Aorta (tissue), 5 donors: ENCODE measurements at places on chromosomes 3 and 15. TPM values are rescaled to one million over a fixed set of nuclear protein-coding genes. Genes with fewer than 3 reads are reported as not detected.

CRTAP gene
- total RNA-seq = 297 TPM

DNAH12 gene
- total RNA-seq = 0.10 TPM

GRM7 gene
- total RNA-seq = 0.88 TPM

SCG3 gene
- not detected for total RNA-seq

CILP gene
- 170 TPM for total RNA-seq

SLC22A13 gene
- 1.3 TPM for total RNA-seq

GHSR gene
- not detected for total RNA-seq

AMOTL2 gene
- 82.1 TPM for total RNA-seq

RTP1 gene
- total RNA-seq = 0.16 TPM

GRCh38 chr15:85289677-85290365 lies 90.6 kb upstream of the AKAP13 start:
- no peak overlapping the region for H3K27ac ChIP-seq
- no peak for DNase-seq
- H3K4me1 ChIP-seq = no peaks in the 10 kb centered on the region
- H3K36me3 ChIP-seq = no peaks in the 10 kb centered on the region

DNA sequence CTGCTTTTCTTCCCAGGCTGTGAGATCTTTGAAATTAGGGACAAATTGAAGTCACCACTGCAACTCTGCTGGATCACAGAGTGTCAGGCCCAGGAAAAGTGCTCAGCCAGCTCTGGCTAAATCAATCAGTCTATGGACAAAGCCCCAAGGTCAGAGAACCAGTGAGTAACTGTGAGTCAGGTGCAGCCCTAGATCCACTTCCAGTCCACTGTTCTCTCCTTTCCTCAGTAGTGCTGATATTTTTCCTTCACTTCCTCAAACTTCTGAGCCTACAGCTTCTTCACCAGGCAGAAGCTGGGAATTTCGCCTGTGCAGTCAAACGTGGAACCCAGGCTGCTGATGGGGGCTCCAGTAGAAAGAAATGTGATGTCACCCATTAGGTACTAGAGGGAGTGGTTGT lies 75.1 kb upstream of the TRIM42 start:
- H3K4me1 ChIP-seq = no peaks in the 10 kb centered on the region
- H3K27me3 ChIP-seq = no peaks in the 10 kb centered on the region
- H3K4me3 ChIP-seq = no peak overlapping the region
- DNase-seq = no peak

DNA sequence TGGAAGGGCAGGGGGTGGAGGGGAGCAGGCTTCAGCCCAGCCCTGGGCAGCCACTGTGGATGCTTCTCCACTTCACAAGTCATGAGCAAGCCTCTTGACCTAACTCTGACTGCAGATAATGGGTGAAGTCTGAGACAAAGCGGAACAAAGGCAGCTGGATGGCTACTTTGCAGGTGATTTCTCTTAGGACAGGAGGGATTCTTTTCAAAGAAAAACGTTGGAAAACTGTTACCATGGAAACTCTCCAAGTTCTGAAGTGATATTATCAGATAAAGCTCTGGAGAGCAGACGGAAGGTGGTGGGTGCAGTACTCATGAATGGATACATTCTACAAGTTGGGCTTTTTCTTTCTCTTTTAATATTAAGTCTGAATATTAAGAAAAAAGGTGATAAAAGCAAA lies 254.2 kb upstream of the SLCO3A1 start:
- H3K4me1 ChIP-seq = no peaks in the 10 kb centered on the region
- no peaks in the 10 kb centered on the region for H3K27me3 ChIP-seq
- H3K36me3 ChIP-seq = no peaks in the 10 kb centered on the region
- no peak overlapping the region for H3K27ac ChIP-seq
- DNase-seq = no peak

- no peak overlapping the region for H3K27ac ChIP-seq
- DNase-seq = no peak
- no peak overlapping the region for H3K4me3 ChIP-seq
- H3K27me3 ChIP-seq = no peaks in the 10 kb centered on the region
These were observed 10.6 kb upstream of the POU1F1 start for GRCh38 chr3:87287011-87287410.

DNA sequence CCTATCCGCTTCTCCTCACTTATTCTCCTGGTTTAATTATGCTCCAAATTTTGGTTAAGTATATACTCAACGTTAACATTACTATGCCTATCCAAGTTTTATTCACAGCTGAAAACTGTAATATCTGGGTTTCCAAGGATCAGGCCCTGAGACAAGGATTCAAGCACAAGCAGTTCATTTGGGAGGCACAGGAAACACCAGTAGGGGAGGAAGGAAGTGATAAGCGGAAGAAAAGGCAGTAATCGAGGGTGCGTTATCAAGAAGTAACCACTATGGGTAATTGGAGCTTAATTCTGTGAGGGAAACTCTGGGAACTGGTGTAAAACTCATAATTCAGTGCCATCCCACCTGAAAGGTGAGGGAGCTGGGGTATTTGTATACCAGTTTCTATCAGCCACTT lies 120.3 kb downstream of the KCNAB1 start:
- H3K27ac ChIP-seq = no peak overlapping the region
- DNase-seq = no peak
- no peaks in the 10 kb centered on the region for H3K4me1 ChIP-seq
- no peaks in the 10 kb centered on the region for H3K27me3 ChIP-seq

- no peak for DNase-seq
- H3K27me3 ChIP-seq = no peaks in the 10 kb centered on the region
- no peak overlapping the region for H3K27ac ChIP-seq
- no peaks in the 10 kb centered on the region for H3K4me1 ChIP-seq
- no peaks in the 10 kb centered on the region for H3K36me3 ChIP-seq
These were observed 66.9 kb upstream of the THBS1 start for GRCh38 chr15:39513936-39514335.

DNA sequence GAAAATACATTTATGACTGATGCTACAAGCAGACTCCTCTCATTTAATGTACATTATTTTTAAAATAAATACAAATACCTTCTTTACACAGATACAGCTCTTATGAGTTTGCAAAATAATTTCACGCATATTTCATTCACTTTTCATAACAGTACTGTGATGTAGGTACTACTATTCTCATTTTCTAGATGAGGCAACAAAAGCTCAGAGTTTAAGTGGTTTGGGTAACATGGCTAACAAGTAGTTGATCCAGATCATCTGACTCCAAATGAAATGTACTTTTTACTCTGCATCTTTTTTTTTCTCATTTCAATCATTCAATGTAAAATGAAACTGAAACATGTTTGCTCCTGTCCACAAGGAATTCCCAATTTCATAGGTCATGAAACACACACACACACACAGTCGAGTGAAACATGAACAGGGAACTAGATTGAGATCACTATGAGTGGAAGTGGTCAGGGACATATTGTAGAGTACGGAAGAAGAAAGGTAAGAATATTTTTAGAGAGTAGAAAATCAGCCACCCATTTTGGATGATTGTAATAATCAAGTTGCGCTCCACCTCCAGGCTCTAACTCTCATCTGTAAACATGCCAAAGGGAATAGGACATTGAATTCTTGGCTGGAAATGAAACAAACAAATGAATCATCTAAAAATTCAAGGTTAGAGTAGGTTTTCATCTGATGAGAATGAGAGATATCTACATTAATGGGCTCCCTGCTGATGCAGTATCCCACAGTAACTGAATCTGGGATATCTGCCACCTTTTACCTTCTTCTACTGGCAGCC lies 92.4 kb downstream of the CLDN1 start:
- DNase-seq = no peak
- H3K4me3 ChIP-seq = no peak overlapping the region
- no peaks in the 10 kb centered on the region for H3K4me1 ChIP-seq
- no peaks in the 10 kb centered on the region for H3K27me3 ChIP-seq
- no peak overlapping the region for H3K27ac ChIP-seq

DNA sequence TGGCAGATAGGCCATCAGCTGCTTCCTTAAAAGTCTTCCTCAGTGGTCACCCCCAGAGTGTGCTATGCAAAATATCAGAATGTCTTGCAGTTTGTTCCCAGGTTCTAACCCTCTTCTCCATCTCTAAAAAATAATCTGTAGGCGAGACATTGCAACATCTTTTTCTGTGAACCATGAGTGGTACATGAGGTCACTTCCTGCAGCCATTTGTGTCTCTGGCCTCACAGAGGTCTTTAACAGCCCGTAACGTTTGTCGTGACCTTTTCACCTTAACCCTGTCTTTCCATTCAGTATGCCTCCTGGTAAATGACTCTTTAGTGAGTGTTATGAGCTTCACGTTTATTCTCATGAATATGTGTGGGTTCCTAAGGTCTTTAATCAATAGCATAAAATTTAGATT lies 145.4 kb downstream of the KLHL25 start:
- peak; percentile 44 for DNase-seq

- no peaks in the 10 kb centered on the region for H3K36me3 ChIP-seq
- H3K27me3 ChIP-seq = no peaks in the 10 kb centered on the region
- H3K4me3 ChIP-seq = no peak overlapping the region
- H3K27ac ChIP-seq = no peak overlapping the region
These were observed 71.9 kb upstream of the LPP start for GRCh38 chr3:188082031-188082430.

GRCh38 chr3:120473389-120473788 lies 22.6 kb upstream of the FSTL1 start:
- peaks cover 2% of the 10 kb centered on the region for H3K4me1 ChIP-seq
- no peaks in the 10 kb centered on the region for H3K27me3 ChIP-seq
- H3K4me3 ChIP-seq = no peak overlapping the region
- no peaks in the 10 kb centered on the region for H3K36me3 ChIP-seq

DNA sequence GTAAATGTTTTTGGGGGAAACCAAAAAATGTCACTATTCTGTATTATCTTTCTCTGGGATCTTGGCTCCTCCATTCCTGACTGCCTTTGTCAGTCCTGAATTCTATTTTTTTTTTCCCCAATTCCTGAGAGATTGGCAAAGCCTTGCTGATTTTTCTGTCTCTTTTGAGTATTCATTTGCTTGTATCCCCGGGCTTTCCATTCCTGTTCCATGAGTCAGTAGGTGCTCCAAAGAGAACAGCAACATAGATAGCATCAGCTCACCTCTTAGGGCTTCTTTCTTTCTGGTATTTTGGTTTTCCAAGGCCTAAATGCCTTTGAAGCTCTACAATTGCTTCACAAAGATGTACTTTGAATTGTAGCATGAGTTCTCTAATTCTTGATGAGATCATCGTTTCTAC lies 271.7 kb upstream of the LRRC3B start:
- no peaks in the 10 kb centered on the region for H3K27me3 ChIP-seq
- H3K27ac ChIP-seq = no peak overlapping the region
- H3K36me3 ChIP-seq = no peaks in the 10 kb centered on the region
- DNase-seq = no peak
- H3K4me1 ChIP-seq = no peaks in the 10 kb centered on the region
- H3K4me3 ChIP-seq = no peak overlapping the region

DNA sequence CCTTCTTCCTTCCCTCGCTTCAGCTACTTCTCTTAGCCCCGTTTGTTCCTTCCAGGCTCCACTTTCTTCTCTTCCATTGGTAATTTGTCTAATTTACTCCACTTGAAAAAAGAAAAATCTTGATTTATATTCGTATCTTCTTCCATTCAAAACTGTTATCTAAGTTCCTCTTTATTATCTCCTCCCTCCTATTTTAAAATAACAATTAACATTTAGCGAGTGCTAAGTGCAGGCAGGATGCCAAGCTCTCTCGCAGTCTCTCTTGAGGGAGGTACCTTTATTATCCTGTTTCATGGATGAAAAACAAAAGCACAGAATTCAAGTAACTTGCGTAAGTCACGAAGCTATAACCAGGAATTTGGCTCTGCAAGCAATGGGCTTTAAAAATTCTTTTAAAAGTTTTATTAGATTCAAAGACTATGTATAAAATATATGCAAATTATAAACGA lies 418.9 kb upstream of the NAALADL2 start:
- H3K4me1 ChIP-seq = no peaks in the 10 kb centered on the region
- DNase-seq = no peak
- H3K27ac ChIP-seq = peak overlapping the region; percentile 92
- H3K4me3 ChIP-seq = peak overlapping the region; percentile 59

DNA sequence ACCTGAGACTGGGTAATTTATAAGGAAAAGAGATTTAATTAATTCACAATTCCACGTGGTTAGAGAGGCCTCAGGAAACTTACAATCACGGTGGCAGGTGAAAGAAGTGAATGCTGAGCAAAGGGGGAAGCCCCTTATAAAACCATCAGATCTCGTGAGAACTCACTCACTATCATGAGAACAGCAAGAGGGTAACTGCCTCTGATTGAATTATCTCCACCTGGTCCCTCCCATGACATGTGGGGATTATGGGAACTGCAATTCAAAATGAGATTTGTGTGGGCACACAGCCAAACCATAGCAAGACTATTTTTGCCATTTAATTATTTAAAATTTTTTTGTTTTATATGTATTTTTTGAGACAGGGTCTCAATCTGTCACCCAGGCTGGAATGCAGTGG lies 27.0 kb upstream of the KCTD6 start:
- H3K36me3 ChIP-seq = no peaks in the 10 kb centered on the region
- H3K27me3 ChIP-seq = no peaks in the 10 kb centered on the region
- no peak for DNase-seq
- no peak overlapping the region for H3K4me3 ChIP-seq

GRCh38 chr15:73987681-73988444 lies 4.2 kb downstream of the STOML1 start:
- no peaks in the 10 kb centered on the region for H3K4me1 ChIP-seq
- no peaks in the 10 kb centered on the region for H3K36me3 ChIP-seq
- H3K27me3 ChIP-seq = no peaks in the 10 kb centered on the region
- H3K27ac ChIP-seq = no peak overlapping the region
- DNase-seq = peak; percentile 13
- H3K4me3 ChIP-seq = no peak overlapping the region

DNA sequence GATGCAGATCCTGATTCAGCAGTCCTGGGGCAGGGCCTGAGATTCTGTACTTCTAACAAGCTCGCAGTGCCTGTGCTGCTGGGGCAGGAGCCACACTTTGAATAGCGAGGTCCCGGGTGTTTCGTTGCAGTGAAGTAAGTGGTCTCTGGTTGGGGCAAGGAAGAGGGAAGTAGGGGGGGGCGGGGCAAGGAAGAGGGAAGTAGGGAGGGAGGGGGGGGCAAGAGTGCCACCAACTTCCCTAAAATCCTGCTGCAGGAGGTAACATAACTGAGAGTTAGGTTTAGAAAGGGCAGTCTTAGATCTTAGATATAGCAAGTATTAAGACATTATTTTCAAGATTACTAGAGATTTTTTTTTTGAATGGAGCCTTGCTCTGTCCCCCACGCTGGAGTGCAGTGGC lies 35.5 kb downstream of the CRTAP start:
- H3K27me3 ChIP-seq = no peaks in the 10 kb centered on the region
- H3K36me3 ChIP-seq = no peaks in the 10 kb centered on the region
- H3K27ac ChIP-seq = peak overlapping the region; percentile 55
- H3K4me1 ChIP-seq = peaks cover 4% of the 10 kb centered on the region
- no peak overlapping the region for H3K4me3 ChIP-seq
- no peak for DNase-seq

DNA sequence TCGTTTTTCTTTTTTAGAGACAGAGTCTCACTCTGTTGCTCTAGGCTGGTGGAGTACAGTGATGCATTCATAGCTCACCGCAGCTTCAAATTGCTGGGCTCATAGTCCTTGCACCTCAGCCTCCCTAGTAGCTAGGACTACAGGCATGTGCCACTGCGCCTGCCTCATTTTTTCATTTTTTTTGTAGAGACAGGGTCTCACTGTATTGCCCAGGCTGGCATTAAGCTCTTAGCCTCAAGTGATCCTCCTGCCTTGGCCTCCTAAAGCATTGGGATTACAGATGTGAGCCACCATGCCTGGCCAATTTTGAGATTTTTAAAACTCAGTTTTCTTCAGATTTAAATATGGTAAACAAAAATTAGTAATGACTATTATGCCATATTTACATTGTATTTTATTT lies 29.0 kb downstream of the SKIL start:
- no peaks in the 10 kb centered on the region for H3K27me3 ChIP-seq
- H3K4me1 ChIP-seq = no peaks in the 10 kb centered on the region
- H3K27ac ChIP-seq = no peak overlapping the region
- DNase-seq = no peak
- H3K36me3 ChIP-seq = peaks cover 2% of the 10 kb centered on the region

- H3K27me3 ChIP-seq = no peaks in the 10 kb centered on the region
- DNase-seq = no peak
- no peaks in the 10 kb centered on the region for H3K4me1 ChIP-seq
- H3K36me3 ChIP-seq = no peaks in the 10 kb centered on the region
- no peak overlapping the region for H3K4me3 ChIP-seq
These were observed 6.9 kb upstream of the CX3CR1 start for GRCh38 chr3:39286771-39287170.
